ENCODE measurements at places on chromosomes 13 and 19.
A peak's percentile ranks its signal among the peaks of the same experiment; 100 is the strongest.

DNA sequence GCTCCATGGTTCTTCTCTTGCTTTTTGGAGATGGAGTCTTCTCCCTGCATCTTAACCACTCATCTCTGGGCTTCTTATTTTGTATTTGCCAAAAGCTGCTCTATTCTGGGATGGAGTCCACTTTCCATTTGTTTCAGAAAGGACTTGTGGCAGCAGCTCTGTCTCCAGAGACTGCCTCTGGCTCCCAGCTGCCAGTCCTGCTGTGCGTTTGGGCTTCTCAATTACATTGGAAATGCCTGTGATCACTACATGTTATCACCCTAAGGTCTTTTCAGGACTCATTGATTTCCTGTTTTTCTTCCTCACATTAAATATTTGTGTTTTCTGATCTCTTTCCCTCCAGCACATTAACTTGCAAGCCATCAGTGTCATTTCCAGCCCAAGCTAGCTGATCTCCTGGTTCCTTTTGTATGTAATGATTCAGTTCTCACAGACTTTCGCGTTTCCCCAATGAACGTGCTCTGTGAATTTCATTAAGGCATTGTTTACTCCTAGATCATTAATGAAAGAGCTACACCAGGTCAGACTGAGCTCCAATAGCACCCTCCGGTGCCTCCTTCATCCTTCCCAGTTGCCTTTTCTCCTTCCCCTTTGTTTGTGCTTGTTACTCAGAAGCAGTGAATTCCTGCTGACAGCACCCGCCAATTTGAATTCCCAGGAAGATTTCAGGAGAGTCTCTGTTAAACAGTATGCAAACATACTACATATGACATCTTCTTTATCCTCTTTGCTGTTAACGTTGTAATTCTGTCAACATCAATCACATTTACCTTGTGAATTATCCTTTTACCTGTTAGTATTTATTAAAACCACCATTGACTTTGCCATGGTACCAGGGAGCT is 3.0 kb downstream of the CBY2 start:
- DNase-seq = no peak

DNA sequence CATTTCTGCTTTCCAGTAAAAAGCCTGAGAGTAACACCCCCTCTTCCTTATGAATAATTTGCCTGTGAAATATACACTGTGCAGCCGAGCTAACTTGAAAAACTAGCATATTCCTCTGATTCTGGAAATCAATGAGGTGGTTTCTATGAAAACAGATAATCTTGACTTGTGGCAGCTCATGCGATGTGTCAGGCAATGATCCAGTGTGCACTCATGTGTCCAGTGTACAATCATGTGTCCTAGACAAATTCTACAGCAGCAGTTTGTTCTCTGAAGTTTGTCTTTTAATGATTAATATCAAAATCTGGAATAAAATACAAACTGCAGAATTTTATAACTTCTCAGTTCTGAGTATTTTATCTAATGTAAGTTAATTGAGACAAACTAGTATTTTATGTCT is 2213.9 kb upstream of the PCDH20 start:
- DNase-seq = no peak

DNA sequence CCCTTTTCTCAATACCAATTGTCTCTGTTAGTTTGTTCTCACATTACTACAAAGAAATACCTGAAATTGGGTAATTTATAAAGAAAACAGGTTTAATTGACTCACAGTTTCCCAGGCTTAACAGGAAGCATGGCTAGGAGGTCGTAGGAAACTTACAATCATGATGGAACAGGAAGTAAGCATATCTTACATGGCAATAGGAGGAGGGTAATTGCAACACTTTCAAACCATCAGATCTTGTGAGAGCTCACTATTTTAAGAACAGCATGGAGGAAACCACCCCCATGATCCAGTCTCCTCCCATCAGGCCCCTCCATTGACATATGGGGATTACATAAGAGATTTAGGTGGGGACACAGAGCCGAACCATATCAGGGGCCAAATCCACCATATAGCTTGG is 1210.1 kb upstream of the SPRY2 start:
- peak; percentile 71 for DNase-seq

DNA sequence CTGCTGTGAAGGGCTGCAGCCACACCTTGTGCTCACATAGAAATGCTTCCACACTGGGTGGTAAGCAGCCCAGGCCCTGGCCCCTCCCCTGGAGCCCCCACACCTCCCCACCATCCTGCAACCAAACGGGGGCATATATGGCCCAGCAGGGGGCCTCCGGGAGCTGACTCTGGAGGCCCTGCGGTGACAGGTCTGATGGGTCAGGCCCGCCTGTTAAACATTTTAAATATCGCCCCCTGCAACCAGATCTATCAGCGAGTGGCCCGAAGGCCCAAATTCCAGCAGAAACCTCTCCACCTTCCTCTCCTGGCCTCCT is 48.0 kb upstream of the KATNAL1 start:
- DNase-seq = no peak

GRCh38 chr19:16338470-16339360 is 14.1 kb downstream of the KLF2 start:
- DNase-seq = peak; percentile 30

GRCh38 chr13:29222458-29222857 is 373.0 kb downstream of the SLC7A1 start:
- DNase-seq = no peak

- DNase-seq = no peak
Observed at GRCh38 chr19:17200408-17201079, 14.6 kb upstream of the USE1 start.

DNA sequence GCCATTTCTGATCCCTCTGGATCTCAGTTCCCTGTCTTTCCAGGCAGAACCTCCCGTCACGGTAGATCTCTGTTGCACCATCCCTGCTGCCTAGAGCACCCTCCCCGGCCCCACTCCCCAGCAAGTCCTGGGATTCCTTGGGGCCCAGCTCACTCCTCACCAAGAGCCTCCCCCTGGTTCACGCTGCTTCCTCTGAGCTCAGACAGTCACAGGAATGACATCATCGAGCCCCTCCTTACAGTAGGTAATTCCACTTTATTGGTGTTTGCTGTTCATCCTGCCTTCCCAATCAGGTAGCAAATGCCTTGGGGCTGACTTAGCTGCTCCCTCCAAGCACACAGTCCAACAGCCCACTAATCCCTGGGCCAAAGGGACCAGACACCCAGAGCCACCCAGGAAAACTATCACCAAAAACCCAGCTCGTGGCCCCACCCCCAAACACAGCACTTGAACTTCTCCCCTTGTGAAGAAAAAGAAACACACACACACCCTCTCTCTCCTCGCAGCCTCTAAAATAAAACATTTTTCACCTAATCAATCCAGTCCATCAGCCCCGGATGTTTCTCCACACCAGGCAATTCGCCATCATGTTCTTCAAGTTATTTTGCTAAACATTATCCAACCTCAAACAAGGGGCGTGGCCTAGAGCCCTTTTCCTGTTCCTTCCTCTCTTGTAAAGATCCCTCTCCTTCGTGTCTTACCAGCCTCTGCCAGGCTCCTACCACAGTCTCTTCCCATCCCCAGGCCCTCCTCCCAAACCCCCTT is 2.5 kb downstream of the NAPA start:
- peak; percentile 54 for DNase-seq

GRCh38 chr19:36209372-36209771 is 5.1 kb downstream of the ZNF565 start:
- DNase-seq = no peak

DNA sequence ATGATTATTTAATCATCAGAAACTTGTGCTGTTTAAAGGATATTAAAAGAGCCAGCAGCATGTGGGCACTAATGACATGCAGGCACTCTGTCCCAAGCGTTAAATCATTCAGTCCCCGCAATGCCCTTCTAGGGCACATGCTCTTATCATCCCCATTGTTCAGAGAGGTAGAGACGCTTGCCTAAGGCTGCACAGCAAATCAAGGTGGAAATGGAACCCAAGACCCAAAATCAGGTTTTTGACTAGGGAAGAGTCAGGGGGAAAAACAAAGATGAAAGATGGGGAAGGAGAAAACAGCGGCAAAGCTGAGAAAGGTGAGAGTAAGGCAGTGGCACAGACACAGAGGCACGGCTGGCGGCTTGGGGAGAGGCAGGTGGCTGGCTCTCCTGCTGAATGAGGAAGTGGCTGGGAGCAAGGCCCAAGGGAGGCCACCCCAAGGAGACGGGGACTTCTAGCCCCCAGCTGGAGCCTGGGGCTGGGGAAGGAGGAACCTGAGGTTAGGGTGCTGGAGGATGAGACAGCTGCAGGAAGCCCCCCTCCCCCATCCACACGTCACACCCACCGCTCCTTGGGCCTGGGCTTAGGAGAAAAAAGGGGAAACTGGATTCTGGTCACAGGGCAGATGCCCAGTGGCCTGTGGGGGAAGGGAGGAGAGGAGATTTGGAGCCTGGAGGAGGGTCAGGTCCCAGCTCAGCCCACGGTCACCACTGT is 1.0 kb upstream of the TYROBP start:
- DNase-seq = peak; percentile 99

- DNase-seq = no peak
Observed at GRCh38 chr13:111541752-111542529, 221.5 kb downstream of the TEX29 start.

DNA sequence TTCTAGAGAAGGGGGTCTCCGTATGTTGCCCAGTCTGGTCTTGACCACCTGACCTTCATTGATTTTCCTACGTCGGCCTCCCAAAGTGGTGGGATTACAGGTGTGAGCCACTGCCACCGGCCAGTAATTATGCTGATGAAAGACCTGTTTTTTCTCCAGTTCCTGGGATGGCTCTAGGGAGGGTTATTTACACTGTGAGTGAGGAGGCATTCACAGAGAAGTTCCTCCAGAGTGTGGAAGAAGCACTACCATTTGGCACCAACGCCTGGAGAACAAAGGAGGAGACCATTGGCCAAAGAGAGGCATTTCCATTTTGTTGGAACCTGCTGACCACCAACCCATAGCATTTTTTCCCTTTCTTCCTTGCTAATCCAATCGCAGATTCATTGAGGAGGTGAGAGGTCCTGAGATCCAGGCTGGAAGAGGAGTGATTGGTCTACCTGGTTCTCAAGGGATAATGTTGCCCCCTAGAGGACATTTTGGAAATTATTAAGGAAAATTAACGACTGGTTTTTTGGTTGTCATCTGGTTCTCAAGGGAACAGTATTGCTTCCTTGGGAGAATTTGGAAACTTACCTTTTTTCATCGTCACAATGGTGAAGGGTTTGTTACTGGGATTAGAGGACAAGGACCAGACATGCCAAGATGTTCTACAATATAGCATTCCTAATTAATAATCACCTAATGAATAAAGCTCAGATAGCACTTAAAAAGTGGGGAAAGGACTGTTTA is 5.5 kb upstream of the SAE1 start:
- DNase-seq = peak; percentile 49

DNA sequence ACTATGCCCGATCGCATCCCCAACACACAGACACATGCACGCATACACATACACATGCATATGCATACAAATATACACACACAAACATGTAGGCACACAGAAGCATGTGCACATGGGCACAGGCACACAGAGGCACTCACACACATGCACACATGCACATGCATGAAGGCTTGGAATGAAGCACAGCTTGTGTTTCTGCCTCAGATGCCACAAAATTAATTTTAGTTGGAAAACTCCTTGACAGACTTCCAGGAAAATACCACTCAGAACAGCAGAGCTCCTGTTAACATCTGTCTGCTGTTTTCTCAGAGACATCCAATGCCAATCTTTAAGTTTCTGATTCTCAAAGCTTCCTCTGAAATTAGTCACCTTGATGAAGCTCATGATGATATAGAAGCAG is 532.7 kb downstream of the RFC3 start:
- no peak for DNase-seq

DNA sequence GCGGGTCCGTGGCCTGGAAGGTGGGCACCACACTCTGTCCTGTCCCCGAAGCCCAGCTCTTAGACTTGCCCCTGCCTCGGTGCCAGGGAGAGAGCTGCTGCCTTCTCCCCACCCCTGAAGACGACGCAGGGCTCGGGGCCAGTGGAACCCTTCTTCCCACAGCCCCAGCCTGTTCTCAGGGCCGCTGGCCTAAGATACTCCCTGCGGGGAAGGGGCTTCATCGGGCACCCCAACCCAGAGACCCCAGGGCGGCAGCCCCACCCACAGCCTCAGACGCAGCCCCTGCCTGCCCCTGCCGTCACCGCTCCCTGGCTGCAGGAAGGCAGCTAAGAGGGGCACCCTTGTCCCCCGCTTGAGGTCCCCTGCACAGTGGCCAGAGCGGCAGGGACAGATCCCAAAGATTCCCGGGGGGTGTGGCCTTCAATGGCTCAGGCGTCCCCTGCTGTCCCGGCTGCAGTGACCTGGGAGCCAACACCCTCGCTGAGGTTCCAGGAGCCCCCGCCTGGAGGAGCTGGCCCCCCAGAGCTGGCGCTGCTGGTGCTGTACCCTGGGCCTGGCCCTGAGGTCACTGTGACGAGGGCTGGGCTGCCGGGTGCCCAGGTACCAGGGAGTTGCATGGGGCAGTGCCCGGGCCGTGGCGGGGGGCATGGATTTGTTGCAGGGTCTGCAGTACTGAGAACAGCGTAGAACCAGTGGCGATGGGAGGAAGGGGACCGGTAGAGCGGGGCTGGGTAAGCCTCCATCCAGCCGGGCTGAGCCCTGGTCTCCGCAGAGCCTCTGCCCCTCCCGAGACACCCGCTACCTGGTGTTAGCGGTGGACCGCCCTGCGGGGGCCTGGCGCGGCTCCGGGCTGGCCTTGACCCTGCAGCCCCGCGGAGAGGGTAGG is 1.0 kb downstream of the AMH start:
- DNase-seq = no peak

DNA sequence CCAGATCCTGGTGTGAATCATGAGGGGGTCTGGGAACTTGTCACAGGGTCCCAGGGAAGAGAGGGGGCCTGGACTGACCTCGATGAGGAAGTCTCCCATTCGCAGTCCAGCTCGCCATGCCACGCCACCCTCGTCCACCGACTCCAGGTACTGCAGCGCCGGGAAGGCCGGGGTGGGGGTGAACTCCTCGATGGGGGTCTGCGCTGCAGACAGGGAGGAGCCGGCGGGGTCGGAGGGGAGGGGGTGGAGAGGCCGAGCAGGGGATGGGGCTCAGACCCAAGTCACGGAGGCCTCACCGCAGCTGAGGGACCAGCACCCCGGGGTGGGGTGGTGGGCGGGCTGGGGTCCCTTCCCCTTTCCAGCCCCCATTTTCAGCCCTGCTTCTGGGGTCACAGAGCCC is 30.8 kb downstream of the SHANK1 start:
- no peak for DNase-seq

- no peak for DNase-seq
Observed at GRCh38 chr13:20389696-20390525, 135.7 kb downstream of the CRYL1 start.

DNA sequence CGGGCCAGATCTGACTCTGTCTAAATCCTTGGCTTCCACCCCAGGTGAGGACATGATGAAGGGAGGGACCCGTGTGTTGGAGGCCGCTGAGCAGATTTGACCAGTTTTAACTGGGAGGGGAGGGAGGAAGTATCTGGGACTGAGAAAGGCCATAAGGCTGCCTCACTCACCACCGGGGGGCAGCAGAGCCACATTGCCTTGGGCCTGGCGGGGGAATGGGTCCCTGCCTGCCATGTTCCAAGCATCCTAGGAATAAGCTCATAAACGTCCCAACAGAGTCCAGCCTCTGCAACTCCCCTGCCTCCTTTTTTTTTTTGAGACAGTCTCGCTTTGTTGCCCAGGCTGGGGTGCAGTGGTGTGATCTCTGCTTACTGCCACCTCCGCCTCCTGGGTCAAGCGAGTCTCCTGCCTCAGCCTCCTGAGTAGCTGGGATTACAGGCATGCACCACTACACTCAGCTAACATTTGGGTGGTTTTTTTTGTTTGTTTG is 15.5 kb downstream of the MAST3 start:
- peak; percentile 89 for DNase-seq

Data from HL-60 (cell line).